ENCODE measurements at places on chromosomes 7 and 10. TPM values are rescaled to one million over a fixed set of nuclear protein-coding genes. Genes with fewer than 3 reads are reported as not detected.

- DNase-seq = no peak
Observed at GRCh38 chr10:13789448-13789829, 202.7 kb downstream of the PRPF18 start.

XRCC2 gene
- total RNA-seq = 0.45 TPM

PRKG1 gene
- total RNA-seq = 36.7 TPM

GRCh38 chr10:46549171-46550075, 7.0 kb downstream of the GPRIN2 start:
- DNase-seq = no peak

- no peak for DNase-seq
Observed at GRCh38 chr7:23450518-23450917, 19.8 kb downstream of the IGF2BP3 start.

- no peak for DNase-seq
Observed at GRCh38 chr7:31028417-31028992, 23.6 kb upstream of the ADCYAP1R1 start.

PANK1 gene
- 5.0 TPM for total RNA-seq

OR2A1 gene
- total RNA-seq = 0.17 TPM

FAM180A gene
- total RNA-seq = 2.1 TPM

DNA sequence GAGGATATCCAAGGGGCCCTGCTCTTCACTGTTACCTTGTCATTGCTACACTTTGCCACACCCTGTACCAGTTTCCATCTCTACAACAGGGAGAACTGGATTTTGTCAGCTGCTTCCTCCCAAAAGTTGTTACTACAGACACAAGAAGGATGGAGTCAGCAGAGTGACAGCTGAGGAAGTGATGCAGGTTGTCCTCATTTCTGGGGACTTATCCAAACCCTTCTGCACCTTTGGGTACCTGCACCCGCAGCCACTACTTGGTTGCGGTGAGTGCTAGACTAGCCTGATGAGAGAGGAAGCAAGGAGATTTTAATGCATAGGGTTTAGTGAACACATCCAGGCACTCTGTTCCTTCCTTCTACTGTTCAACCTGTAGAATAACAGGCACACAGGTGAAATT, 281.0 kb downstream of the RPS24 start:
- peak; percentile 72 for DNase-seq

- no peak for DNase-seq
Observed at GRCh38 chr7:74214816-74215630, 5.2 kb downstream of the LAT2 start.

- no peak for DNase-seq
Observed at GRCh38 chr10:67793313-67793712, 44.7 kb downstream of the DNAJC12 start.

DNA sequence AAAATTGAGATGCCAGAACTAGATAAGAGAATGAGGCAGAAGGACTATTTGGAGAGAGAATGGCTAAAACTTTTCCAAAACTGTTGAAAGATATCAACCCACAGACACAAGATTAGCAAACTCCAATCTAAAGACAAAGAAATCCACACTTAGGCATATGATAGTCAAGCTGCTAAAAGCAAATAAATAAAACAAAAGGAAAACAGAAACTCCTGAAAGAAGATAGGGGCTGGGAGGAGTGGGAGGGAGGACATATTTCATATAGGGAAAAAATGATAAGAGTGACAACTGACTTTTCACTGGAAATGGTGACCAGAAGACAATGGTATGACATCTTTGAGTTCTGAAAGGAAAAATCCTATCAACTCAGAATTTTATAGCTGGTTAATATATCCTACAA, 105.4 kb upstream of the ADO start:
- no peak for DNase-seq

ERVW-1 gene
- not detected for total RNA-seq

ASAH2B gene
- 1.7 TPM for total RNA-seq

- DNase-seq = no peak
Observed at GRCh38 chr10:18282094-18282493, 141.9 kb downstream of the CACNB2 start.

- DNase-seq = no peak
Observed at GRCh38 chr7:93327006-93327633, 95.0 kb downstream of the VPS50 start.

GRCh38 chr7:131619336-131620305, 63.2 kb upstream of the PODXL start:
- DNase-seq = no peak

DNA sequence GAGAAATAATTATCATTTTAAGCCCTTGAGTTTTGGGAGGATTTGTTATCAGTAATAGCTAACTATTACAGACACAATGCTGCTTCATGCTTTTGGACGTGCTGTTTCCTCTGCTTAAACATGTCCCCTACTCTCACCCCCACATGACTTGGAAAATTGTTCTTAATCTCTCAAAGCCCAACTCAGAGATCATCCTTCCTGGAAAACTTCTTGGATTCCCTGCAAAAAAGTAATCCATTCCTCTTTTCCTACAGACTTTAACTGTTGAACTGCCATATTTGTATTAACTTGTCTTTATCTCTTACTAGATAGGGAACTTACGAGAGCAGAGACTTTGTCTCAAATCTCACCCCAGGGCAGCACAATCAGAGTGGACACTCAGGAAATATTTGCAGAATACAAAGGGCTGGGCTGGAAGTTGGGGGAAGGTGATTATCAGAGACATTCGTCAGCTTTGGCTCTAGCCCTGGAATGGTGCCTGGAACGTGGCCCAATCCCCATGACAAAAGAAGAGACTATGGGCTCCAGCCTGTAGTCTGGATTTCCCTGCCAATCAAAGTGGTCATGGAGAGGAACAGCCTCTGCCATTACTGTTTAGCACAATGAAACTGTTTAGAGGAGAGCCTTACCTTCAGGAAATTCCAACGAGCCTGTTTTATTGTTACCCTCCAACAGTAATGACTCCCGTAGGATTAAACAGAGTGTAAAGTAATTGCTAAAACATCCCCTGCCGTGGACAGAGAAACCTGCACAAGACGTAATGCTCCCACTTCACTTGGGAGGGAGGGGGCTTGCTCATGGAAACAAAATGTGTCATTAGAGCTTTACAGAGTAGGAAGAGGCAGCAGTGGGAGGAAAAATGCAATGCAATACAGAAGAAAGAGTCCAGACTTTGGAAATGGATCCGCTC, 140.4 kb upstream of the AUTS2 start:
- DNase-seq = no peak

CCL26 gene
- total RNA-seq = 1.2 TPM

RELN gene
- 10.1 TPM for total RNA-seq

HYAL4 gene
- not detected for total RNA-seq

GRCh38 chr7:87837597-87837996, 38.6 kb downstream of the SLC25A40 start:
- DNase-seq = no peak

- DNase-seq = no peak
Observed at GRCh38 chr7:21413502-21413901, 14.4 kb upstream of the SP4 start.
